ENCODE measurements at places on chromosomes 5 and 9.

DNA sequence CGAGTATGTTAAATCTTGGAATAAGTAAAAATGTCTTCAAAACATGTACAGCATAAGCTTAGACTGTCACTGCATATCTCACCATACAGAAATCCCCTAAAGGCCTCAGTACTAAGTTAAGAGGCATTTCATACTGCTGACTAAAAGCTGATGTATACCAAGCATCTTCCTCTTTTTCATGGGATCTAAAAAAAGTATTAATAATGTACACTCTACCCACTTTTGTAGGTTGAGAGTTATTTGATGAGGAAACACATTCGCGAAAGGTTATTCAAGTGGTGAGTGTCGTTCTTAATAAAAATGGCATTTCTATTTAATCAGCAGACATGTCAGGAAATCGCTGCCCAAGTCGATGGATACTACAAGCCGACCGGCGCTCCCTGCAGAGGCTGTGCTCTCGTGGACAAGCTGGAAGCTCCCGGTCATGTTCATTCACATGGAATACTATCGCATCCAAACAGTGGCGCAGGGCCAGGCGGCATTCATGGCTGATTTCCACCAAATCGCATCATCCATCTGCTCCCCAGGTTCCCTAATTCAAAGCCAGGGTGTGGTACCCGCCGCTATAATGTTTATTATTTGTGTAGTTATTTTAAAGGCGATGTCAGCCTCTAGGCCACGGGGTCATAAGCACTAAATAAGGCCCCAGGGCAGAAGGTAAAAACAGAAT lies 724 bp downstream of the SGTB start:
- DNase-seq, result peak; percentile 12

DNA sequence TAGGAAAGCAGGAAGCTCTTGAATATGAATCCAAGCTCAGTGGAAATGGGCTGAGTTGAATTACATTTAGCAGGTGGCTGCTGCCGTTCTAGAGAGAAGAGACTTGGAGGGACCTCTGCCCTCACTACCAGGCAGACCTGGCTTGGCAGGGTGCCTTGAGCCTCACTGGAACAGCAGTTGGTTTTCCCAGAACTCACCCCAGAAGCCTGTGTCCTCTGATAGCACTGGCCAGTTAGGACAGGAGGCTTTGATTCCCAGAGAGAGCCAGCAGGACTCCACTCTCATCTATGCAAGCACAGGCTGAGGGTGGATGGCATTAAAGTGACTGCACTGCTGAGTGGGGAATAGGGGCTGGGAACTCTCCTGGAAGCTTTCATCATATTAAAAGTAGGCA lies 54.8 kb downstream of the PWWP2A start:
- DNase-seq, result no peak

GRCh38 chr9:70868661-70869652 lies 252.5 kb downstream of the TRPM3 start:
- no peak for DNase-seq

- DNase-seq, result no peak
Measured at GRCh38 chr5:145838276-145838675, 3.1 kb upstream of the PRELID2 start.

DNA sequence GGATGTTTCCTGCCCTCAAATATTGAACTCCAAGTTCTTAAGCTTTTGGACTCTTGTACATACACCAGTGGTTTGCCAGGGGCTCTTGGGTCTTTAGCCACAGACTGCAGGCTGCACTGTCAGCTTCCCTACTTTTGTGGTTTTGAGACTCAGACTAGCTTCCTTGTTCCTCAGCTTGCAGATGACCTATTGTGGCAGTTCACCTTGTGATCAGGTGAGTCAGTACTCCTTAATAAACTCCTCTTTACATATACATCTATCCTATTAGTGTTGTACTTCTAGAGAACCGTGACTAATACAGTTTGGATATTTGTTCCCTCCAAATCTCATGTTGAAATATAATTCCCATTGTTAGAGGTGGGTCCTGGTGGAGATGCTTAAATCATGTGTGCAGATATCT lies 681.9 kb upstream of the ARRDC3 start:
- no peak for DNase-seq

DNA sequence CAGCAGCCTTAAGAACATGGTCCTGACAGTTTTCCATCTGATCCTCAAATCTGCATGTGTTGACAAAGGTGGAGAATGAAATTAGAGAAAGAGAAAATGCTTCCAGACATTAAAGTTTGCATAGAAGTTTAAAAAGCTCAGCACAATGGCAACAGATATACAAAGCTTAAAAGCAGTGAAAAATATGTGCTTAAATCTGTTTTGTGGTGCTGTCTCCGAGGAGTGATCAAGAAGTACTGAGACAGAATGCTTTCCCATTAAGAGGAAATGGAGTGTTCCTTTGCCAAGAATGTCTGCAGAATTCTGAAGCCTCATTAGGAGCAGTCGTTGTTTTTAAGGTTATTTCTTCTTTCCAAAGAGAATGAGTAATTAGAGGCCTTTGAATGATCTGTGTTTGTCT lies 131.4 kb downstream of the MCTP1 start:
- no peak for DNase-seq

- DNase-seq, result no peak
Measured at GRCh38 chr9:24832307-24832706, 286.6 kb upstream of the IZUMO3 start.

- no peak for DNase-seq
Measured at GRCh38 chr9:114888607-114889006, 41.8 kb downstream of the TNFSF8 start.

- DNase-seq, result no peak
Measured at GRCh38 chr9:131310833-131311554, 21.5 kb downstream of the PLPP7 start.

DNA sequence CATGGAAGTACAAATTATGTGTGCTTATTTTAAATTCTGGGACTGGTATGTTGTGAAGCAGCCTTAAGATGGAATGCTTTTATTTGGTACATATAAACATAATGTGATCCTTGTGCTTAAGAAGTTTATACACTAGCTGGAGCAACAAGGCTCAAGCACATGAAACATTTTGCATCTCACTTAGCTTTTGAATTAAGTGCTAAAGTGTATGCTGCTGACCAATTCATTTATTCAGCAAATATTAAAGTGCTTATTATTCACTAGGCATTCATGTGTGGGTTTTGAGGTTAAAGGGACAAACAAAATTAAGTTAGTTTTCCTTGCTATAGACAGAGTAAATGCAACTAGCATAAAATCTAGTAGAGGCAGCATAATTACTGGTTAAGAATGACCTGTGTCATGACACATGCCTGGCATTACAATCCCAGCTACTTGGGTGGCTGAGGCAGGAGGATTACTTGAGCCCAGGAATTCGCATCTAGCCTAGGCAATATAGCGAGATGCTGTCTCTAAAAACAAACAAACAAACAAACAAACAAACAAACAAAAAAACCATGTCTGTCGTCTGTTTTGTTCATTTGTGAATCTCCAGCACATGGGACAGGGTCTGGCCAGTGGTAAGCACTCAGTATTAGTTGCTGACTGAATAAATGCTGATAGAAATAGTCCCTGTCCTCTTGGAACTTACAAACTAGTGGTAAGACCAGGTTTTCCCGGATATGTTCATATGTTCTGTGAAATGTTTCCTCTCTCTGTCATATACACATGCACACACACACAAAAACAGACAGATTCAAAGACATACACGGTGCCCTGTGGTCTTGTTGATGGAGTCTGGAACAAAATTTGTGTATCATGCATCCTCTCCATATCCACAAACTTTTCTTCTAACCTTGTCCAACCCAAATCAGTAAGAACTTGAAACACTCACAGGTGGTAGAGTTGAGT lies 41.9 kb upstream of the TNFAIP8 start:
- no peak for DNase-seq

DNA sequence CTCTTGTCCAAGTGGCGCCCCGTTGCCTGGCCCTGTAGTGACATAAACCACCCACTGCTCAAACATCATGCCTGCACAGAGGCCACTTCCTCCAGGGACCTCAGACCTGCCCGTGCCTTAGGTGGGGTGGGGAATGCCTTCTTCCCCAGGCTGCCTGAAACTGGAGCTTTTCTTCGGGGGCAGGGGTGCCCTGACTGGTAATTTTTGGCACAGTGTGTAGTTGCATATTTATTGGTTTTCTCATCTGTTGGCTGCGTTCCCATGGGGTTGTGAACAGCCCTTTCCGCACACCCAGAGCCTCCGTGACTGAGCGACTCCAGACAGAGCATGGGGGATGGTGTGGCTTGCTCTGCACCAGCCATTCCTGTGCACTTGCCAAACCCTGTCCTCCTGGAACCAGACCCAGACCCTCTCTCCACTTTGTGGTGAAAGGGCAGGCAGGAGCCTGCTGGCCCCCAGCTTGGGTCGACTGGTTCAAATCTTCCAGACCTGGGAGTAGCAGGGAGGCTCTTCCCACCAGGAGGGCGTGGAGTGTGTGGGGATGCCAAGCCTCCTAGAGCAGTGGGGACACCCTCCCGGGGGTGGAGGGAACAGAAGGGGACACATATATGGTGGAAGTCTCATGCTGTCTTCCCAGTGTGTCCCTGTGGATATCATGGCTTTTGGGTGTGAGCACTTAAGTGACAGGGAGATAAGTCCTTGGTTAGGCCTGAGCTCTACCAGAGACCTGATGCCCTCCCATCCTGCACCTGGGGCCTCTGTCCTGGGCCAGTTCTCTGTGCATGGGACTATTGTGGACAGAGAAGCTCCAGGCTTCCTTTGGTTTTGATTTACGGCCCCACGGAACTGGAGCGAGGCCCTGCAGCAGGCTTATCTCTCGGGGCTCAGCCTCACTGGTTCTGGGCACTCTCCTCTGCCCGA lies 39.6 kb downstream of the WNK2 start:
- DNase-seq, result no peak

GRCh38 chr9:131976157-131977108 lies 103.2 kb downstream of the MED27 start:
- DNase-seq, result no peak

DNA sequence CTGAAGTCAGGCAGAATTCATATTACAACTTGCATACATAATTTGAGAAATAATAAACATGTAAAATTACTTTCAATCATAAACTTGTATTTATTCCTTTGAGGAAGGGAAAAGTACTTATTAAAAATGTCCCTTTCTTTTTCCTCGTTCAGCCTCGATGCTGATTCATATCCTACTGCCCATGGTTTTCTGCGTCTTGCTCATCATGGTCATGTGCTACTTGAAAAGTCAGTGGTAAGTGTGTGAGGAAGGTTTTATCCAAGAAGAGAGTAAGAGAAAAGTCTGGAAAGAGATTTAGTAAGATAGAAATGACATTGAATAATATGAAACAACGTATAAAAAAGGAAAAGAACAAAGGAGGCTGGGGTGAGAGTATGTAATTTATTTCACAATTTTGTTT lies 85.9 kb downstream of the OSMR start:
- no peak for DNase-seq

- no peak for DNase-seq
Measured at GRCh38 chr5:132473668-132474067, 16.9 kb downstream of the IRF1 start.

DNA sequence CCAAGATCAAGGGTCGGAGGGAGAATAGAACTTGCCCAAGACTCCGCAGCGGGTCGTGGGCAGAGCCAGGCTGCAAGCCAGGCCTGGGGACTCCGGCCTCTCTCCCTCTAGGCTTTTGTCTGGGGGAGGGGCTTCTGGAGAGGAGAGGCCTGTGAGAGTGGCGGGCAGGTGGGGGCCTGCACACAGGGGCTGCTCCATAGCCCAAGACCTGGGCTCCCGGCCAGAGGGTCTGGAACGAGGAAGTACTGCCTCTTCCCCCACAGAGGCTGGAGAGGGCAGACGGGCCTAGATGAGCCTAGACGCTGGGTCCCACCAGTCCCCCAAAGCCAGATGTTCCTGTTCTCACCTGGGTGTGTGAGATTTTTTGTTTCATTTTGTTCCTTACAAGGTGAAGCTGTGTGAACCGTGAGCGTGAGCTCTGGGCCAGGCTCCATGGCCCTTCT lies 5.2 kb upstream of the ST6GALNAC6 start:
- no peak for DNase-seq

GRCh38 chr5:17327048-17327625 lies 109.7 kb downstream of the BASP1 start:
- DNase-seq, result no peak

- no peak for DNase-seq
Measured at GRCh38 chr9:96423322-96423984, 5.3 kb upstream of the ZNF367 start.

GRCh38 chr5:23303435-23303834 lies 204.0 kb upstream of the PRDM9 start:
- DNase-seq, result no peak

DNA sequence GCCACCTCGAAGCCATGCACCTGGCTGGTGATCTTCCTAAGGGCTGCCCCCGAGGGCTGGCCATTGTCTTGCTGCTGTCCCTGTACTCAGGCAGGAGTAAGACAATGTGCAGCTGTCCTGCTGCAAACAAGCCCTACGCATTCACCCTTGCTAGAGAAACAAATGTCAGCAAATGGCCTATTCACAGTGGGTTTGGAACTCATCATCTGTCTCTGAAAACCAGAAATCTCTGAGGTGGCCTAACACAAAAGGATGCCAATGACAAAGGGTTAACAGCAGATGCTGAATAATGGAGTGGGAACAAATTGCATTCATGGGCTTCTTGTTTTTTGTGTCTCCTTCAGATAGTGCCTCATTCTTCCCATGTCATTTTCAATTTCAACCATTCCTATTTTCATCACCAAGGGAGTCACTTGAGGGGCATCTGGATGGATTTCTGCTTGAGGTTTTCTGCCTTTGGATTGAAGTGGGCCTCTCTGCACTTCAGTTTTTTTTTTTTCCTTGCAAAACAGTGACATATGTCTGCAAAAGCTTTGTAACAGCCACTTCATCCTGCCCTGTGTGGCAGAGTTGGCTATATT lies 261.6 kb upstream of the VLDLR start:
- peak; percentile 31 for DNase-seq

DNA sequence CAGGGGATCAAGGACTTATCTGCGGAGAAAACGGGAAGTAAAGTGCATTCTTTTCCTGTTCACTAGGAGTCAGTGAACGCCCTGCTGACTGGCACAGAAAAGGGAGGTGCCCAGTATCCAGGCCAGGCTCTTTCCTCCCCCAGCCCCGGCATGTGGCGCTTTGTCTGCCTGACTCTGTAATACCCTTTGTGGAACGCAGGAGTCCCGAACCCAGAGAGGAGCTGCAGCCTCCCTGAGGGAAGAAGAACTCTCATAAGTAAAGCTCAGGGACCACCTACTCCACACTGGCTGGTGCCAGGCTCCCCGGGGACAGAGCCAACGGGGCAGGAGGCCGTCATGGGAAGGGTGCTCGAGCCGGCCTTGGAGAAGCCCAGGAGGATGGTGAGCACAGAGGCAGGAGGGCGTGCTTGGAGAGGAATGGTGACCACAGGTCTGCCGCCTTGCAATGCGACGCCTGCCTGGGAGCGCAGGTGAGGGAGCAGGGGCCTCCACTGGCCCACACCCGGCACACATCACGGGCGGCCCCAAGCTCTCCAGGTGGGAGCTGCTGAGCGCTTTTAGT lies 31.5 kb downstream of the VAV2 start:
- DNase-seq, result no peak

GRCh38 chr5:36688722-36689121 lies 82.3 kb downstream of the SLC1A3 start:
- DNase-seq, result no peak

- no peak for DNase-seq
Measured at GRCh38 chr5:88734191-88734640, 148.8 kb downstream of the MEF2C start.
